ENCODE measurements at places on chromosomes 2 and 18.
A peak's percentile ranks its signal among the peaks of the same experiment; 100 is the strongest.

DNA sequence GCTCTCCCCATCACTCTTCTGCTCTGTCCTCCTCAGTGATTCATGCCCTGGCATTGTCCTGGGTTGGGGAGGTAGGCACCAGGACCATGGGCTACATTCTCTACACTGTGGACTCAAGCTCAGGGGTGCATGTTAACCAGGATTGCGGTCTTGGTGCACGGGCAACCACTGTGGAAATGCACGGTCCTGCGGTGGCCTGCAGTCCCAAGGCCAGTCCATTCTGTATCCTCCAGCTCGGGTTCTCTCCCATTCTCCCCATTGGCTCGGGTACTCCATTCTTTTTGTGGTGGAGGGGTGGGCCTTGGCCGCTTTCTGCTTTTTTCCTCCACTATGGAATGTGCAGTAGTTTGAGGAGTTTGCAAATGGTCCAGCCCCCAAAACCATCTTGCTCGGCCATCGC is 215.0 kb upstream of the MYT1L start:
- DNase-seq: no peak

DNA sequence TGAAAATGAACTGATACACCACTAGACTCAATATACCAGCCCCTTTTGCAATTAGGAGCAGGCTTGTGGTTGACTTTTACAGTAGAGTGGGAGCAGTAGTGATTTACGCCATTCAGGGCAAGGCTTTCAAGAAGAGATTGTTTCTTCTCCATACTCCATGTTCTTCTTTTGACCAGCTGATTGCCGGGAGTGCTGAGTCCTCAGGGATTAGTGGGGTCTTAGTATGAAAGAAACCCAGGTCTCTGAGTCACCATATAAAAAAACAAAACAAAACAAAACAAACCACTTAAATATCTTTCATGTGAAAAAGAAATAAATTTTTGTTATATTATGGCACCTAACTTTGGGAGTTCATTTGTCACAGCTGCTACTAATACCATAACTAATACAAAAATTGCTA is 465.6 kb upstream of the TRIB2 start:
- no peak for DNase-seq

- DNase-seq: no peak
Measured at GRCh38 chr2:120780402-120780801, 44.7 kb downstream of the GLI2 start.

DNA sequence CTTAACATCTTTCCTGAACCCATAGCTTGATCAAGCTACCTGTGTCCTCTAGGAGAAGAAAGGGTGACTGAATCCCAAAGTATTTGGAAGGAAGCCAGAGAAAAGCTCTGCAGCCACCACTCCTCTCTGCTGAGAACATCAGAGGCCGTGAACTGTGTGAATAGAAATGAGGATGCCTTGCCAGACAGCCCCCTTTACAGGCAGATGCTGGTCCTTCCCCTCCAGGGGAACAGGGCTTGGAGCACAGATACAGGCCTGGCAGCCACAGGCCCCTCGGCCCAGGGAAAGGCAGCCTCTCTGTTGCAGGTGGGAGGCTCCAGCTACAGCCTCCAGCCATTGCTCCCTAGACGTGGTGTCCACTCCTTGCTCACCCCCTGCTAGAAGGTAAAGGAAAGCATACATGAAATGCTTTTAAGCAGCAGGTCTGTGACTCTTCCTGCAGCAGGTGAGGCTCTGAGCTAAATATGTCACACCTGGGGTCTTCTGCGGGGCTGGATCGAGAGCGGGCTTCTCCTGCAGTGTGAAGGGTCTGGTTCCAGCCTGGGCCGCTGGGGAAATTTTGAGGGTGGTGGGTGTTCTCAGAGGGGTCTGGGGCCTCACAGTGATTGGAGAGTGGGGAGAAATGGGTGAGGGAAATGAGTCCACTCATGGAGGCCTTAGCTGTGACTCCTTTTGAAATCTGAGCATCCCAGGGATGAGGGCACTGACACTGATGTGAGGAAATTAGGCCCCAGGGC is 234.0 kb downstream of the KLHL29 start:
- no peak for DNase-seq

DNA sequence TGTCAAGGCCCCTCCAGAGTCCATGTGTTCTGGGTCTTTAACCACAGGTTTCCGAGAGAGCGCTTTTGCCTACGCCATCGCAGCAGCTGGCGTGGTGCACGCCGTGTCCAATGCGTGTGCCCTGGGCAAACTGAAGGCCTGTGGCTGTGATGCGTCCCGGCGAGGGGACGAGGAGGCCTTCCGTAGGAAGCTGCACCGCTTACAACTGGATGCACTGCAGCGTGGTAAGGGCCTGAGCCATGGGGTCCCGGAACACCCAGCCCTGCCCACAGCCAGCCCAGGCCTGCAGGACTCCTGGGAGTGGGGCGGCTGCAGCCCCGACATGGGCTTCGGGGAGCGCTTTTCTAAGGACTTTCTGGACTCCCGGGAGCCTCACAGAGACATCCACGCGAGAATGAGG is 9.3 kb downstream of the WNT10A start:
- DNase-seq: no peak

DNA sequence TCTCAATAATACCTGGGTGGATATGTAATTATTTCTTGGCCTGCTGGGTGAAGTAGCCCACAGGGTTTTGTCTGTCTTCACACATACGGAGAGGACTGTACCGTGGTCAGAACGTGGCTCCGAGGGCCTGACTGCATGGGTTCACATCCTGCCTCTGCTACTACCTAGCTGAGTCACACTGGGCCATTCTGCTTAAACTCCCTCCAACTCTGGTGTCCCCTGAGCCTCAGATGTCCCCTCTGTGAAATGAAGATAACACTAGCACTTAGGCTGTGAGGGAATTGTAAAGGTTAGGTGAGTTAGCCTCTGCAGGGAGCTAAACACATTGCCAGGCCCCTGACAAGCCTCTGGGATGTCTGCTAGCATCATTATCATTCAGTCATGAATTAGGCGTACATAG is 120.1 kb upstream of the NABP1 start:
- no peak for DNase-seq

DNA sequence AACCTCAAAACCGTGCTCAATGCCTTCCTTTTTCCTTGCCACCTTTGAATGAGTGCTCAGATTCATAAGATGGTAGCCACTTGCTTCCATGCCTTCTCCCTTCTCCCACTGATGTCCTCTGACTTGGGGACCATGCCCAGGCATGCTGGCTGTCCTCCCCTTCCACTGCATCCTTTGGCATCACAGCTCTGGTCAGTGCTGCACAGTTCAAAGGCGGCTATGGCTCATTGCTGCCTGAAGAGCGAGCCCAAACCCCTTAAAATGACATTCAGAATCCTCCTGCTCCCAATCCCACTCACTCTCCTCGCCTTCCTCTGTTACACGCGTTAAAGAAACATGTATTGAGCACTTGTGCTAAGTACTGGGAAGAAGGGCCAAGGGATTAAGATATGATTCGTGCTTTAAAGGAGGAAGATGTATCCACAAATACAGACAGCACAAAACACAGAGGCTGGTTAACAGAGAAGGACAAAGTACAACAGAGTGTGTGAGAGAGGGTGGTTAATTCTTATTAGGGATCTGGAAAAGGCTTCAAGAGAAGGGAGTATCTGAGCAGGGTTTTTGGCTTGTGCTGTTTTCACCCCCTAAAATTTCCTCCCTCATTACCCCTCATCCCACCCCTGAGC is 81.8 kb downstream of the CERKL start:
- DNase-seq: no peak

DNA sequence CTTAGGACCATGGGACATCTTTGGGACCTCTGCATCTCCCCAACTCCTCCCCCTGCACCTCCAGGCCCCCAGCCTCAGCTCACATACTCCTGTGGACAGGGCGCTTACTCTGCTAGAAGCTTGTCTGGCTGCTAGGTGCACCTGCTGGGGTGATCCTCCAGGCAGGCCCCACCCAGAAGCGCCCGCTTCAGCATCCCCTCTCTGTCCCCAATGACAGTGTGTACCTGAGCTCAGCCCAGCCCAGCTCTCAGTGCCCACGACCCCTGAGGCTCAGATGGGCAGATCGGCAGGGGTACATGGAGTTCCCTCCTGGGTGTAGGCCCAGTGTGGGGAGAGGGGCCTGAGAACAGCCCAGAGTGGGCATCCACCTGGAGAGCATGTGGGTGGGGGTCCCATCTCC is 5.9 kb downstream of the TEKT4 start:
- DNase-seq: no peak

DNA sequence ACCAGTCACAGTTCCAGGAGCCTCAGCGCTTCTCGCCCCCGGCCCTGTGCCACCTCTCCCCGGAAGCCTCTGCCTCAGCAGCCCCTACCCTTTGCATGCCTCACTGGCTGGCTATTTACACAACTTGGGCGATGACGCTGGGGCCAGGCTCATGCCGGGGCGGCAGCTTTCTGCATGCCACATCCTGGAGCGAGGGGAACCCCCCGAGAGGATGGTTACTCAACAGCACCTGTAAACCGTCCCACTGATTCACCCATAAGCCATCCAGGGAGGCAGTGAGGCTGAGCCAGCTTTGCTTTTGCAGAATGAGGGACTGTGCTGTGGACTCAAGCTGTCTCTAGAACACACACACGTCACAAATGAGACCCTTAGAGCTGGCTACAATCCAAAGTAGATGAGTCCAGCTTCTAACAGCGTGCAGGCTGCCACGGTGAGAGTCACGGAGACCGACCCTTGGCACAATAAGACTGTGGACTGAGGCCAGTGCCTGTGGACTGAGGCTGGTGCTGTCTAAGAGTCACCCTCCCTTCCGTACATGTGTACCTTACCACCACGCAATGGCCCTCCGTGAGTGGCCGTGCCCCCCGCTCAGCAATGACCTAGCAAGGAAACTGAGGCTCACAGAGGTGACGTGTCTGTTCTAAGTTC is 45.6 kb upstream of the ODC1 start:
- peak; percentile 91 for DNase-seq

DNA sequence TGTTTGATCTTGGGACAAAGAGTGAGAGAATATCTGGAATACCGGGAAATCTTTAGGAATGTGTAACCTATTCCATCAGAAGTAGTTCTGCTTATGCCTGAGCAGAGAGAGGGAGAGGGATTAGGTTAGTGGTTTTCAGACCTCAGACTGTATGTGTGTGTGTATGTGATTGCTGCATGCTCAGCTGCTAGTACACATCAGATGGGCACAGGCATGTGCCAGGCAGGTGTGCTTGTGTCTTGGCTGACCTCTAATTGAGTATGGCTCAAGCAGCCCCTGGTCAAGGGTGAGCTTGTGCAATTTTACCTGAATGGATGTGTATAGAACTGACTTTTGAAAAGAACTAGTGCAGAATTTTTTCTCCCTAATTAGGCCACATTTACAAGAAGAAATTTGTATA is 91.2 kb downstream of the INSIG2 start:
- no peak for DNase-seq

GRCh38 chr2:133561045-133561852 is 7.0 kb downstream of the NCKAP5 start:
- no peak for DNase-seq

GRCh38 chr18:10508591-10508990 is 17.2 kb upstream of the NAPG start:
- DNase-seq: no peak

GRCh38 chr2:36597532-36598377 is at the start of gene FEZ2:
Gene FEZ2, minus strand, starts transcription at chr2:36598168. Its CDS starts 26 bp downstream, at chr2:36598142.
- DNase-seq: peak; percentile 50

DNA sequence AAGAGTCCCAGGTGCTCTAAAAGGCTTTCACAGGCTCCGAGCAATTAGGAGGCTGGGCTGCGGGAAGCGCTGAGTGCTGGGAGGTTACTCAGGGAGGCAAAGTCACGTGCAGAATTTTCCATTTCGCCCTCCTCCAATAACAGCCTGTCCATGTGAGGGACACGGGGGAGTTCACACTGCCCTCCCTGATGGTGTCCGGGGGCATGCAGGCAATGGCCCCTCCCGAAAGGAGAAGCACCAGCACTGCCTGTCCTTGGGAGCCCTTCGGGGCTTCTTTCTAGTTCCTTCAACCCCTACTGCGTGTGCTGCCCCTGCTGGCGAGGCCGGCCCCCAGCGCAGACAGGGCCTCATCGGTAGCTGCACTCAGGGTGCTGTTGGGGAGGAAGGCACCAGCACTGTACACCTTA is 63.1 kb upstream of the HPCAL1 start:
- DNase-seq: no peak

- DNase-seq: no peak
Measured at GRCh38 chr2:170152421-170152820, 25.5 kb upstream of the MYO3B start.

DNA sequence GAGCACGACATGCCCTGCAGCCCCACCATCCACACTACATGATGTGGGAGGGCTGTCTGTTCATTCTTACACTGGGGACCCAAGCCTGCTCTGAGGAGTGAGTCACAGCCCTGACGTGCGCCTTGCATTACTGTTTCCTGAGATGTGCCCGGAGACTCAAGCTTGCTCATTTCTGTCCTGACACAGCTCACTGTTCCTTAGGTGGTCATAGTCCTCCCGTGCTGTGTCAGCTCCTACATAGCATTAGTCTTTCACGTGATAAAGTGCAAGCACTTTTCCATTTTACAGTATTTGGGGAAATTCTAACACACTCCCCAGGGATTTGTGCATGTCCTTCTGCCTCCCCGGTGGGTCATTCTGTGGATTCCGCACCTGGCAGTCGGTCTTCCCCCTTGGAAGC is 46.2 kb upstream of the TRIM43B start:
- no peak for DNase-seq

GRCh38 chr18:62898359-62898758 is 183.0 kb downstream of the PHLPP1 start:
- no peak for DNase-seq

Data from CD4-positive, alpha-beta T cell treated with Interleukin-4 for 4 hours (primary cell).